NCI-H1930 (cell line): ENCODE measurements at places on chromosomes 12 and 14.

- DNase-seq: no peak
Observed at GRCh38 chr12:93939641-93940325, 208.6 kb upstream of the PLXNC1 start.

DNA sequence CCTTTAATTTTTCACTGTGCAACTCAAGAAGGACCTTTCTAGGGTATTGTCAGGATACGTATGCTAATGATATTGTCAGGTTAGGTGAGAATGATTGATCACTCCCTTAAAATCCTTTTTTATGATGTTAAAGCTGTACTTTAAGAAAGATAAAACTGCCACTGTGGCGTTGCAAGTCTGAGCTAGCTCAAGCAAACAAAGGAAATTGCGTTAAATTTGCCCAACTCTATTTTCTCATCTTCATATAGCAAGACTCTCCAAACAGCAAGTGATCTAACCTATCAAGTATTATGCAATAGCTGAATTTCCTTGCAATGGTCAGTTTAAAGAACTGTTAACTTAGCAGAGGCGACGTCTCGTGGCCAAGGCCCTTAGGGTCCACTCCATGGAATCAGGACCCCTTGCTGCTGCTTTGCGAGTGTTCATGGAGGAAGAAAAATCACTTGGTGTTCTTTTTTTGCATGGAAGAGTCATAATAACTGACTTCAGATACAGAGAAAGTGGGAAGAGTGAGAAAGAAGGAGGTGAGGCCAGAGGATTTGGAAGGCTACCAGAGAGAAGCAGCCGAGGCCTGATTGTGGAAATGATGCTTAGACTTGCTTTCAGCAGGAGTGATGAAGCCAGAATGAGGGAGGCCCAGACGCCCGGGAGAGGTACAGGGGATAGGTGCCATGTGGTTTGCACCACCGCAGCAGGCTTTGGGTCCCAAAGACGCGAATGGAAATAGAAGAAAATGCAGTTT lies 2.5 kb downstream of the TRAF3 start:
- no peak for DNase-seq

DNA sequence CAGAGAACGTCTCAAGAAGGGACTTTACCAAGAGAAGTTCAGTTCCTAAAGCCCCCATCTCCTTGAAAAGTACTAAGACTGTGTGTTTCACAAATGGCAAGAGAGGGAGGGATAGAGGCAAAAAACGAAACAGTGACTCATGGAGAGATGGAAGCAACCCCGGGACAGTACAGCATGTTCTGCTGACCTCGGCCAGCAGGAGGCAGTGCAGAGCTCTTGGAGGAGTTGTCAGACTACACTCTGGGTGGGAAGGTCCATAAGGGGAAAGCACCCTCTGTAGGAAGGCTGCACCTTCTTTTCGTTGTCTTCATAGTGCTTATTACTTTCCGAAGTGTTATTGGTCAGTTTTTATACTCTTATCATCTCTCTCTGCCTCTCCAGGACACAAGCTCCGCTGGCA lies 525.2 kb upstream of the CCDC196 start:
- DNase-seq: peak; percentile 34

- no peak for DNase-seq
Observed at GRCh38 chr14:23070262-23071129, 13.2 kb upstream of the CDH24 start.

DNA sequence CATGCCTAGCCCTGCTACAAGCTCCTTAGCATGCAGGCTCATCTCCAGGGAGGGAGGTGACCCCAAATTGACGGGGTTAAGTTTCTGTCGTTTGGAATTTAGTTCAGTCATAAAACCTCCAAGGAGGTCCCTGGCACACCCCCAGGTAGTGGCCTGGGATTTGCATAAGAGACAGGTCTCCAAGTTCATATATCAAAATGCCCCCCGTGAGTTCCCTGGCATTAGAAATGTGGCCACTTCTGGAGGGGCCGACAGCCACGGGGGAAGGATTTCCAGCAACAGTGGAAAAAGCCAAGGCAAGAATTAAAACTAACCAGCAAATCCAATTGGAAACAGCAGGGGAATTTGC lies 228.8 kb downstream of the BCL11B start:
- no peak for DNase-seq
